ENCODE measurements at places on chromosomes 1 and 21.

- DNase-seq, result peak; percentile 14
Observed at GRCh38 chr1:54671985-54672608, 30.5 kb downstream of the MROH7 start.

GRCh38 chr1:42419126-42419821 is 36.5 kb downstream of the ZMYND12 start:
- no peak for DNase-seq

DNA sequence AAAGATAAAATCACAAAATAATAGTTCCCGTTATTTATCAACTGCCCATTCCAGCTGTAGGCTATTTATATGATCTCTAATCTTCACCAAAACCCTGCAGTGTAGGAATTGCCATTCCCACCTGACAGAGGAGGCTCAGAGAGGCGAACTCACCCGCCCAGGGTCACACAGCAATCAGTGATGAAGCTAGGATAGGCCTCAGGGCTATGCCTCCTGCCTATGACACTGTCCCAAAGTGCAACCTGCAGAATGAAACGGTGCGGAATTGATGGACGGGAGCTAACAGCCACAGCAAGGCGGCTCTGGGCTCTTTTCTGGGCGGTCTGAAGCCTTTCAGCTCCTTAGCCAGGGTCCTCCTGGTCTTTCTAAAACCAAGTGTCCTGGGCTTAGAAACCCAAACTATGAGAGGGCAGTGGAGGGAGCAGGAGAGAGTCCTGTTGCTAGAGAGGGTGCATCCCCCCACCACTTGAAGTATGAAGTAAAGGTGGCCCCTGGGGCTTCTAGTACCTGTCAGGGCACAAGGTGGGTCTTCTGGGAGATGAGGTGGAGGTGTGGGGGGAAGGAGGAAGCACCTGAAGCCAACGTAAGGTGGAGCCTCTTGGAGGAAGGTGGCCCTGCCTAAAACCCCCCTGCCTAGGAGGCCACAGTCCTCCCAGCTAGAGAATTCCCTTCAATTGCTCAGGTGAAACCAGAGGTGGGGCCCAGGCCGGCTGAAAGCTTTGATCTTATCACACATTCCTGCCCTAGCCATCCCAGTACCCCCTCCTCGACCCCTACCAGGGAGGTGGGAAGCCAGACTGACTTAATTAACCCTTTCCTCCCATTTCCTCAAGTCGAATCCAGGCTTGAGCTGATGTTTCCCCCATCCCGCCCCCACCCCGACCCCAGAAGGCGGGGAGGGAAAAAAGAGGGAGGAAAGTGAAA is 14.8 kb downstream of the HSPG2 start:
- DNase-seq, result no peak

- DNase-seq, result no peak
Observed at GRCh38 chr1:31036749-31037500, 28.6 kb downstream of the PUM1 start.

GRCh38 chr21:18877917-18878316 is 474.3 kb upstream of the TMPRSS15 start:
- no peak for DNase-seq

- no peak for DNase-seq
Observed at GRCh38 chr1:119327450-119328155, 41.0 kb upstream of the HAO2 start.

DNA sequence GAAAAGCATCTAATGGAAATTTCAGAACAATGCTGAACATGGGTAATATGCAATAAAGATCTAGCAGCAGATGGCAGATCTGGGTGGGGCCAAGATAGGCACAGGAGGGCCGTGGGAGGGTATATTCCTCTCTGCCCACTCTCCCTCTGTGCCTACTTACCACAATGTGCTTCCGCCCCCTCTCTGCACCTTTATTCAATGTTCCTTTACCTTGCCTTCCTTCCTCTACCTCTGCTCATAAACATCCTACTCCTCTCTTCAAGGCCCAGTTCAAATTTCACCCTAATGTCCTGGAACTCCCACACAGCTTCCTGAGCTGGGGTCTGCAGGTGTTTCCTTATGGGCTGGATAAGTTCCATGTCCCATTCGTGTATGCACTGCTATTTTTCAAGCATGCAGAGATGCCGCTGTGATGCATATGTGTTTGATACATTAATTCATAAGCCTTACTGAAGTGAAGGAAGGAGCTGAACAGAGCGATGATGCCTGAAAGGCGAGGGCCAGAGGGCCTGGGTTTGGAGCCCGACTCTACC is 65.6 kb upstream of the EDEM3 start:
- no peak for DNase-seq

- DNase-seq, result no peak
Observed at GRCh38 chr21:28196981-28197380, 795.7 kb downstream of the LTN1 start.

GRCh38 chr1:24322470-24323177 is 3.5 kb downstream of the GRHL3 start:
- no peak for DNase-seq

DNA sequence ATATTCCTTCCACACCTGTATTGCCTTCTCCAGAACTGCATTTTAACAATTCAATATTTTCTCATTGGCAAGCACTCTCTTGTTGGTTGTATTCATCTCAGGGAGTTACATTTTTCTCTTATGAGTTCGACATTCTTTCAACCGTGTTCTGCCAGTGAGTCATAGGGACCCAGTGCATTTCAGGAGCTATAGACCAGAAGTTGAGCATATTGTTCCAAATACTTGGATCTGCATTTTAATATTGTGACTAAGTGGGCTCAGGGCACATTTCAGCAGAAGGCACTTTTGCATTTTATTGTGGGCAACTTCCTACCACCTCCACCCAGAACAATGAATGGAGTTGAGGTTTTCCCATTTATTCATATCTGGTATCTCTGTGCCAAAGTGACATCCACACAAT is 132.8 kb downstream of the TNFSF18 start:
- DNase-seq, result no peak

DNA sequence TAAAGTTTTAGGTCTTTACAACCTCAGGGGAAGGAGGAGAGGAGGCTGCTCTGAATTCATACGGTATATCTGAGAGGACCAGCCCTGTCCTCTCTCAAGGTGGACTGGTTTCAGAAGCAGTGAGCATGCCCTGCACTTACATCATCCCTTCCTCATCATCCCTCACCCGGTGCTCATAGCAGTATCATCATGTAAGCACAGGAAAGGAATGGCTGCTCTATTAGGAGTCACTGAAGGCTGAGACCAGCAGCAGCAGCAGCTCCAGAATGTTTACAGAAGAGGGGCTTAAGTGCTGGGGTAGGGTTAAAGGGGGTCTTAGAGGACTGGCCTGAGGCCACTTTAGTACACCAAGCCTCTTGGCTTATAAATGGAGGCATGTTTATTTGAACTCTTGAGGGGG is 185.9 kb downstream of the AK5 start:
- no peak for DNase-seq

DNA sequence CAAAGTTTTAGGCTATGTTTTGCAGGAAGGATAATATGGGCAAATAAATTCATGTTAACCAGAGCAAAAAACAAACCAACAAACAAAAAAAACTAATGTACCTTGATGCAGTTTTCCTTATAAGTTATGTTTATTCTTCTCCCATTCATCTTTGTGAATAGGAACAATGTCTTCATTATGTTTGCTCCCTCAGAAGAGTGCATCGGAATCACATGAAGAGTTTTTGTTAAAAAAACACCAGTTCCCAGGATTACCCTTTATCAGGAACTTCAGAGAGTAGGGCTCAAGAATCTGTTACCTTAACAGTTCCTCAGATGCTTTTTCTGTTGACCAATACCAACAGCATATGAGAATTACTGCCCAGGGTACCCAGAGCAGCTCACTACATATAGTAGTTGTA is 14.6 kb upstream of the PRRC2C start:
- DNase-seq, result no peak

GRCh38 chr1:101757985-101758384 is 238.7 kb downstream of the OLFM3 start:
- DNase-seq, result no peak

DNA sequence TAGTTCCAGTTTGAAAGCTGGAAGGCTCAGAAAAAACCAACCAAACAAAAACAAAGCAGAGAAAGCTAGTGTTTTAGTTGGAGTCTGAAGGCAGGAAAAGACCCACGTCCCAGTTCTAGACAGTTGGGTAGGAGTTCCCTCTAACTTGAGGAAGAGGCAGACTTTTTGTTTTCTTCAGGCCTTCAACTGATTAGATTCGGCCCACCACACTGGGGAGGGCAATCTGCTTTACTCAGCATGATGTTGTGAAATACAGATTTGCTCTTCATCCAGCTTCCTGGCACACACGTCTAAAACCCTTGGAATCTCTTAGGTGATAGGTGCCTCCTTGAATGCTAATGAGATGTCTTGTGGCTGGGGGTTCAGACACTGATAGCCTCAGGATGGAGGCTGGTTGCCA is 49.1 kb upstream of the CSF3R start:
- no peak for DNase-seq

DNA sequence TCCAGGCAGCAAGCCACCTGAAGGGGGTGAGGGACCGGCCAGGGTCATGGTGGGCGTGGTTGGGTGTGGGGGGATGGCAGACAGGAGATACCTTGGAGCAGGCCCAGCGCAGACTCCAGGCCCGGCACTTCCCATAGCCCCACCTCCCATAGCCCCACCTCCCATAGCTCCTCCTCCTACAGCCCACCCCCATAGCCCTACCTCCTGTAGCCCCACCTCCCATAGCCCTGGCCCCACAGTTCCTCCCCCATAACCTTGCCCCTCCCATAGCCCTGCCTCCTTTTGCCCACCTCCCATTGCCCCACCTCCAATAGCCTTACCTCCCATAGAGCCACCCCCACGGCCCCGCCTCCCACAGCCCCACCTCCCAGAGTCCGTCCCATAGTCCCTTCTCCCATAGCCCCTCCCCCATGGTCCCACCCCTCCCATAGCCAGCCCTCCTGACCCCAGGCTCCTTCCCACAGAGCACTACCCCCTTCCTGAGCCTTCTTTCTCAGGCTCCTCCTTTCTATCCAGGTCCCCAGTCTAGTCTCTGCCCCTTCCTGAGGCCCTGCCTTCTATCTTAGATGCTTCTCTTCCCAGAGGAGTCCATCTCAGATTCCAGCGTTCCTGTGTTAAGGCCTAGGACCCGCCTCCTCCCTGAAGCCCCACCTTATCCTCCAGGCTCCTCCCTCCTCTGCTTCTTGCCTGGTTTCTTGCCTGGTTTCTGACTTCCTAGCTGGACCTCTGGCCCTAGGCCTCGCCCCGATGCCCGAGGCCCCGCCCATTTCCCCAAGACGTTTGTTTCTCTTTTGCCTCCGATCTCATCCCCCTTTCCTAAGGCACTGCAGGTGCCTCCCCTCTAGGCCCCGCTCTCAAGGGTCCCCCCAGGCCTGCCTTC is 46.8 kb downstream of the PTPRU start:
- DNase-seq, result no peak

- no peak for DNase-seq
Observed at GRCh38 chr1:31977385-31978131, 36.1 kb upstream of the KHDRBS1 start.

GRCh38 chr1:173870252-173871075 is 2.3 kb downstream of the ZBTB37 start:
- no peak for DNase-seq

DNA sequence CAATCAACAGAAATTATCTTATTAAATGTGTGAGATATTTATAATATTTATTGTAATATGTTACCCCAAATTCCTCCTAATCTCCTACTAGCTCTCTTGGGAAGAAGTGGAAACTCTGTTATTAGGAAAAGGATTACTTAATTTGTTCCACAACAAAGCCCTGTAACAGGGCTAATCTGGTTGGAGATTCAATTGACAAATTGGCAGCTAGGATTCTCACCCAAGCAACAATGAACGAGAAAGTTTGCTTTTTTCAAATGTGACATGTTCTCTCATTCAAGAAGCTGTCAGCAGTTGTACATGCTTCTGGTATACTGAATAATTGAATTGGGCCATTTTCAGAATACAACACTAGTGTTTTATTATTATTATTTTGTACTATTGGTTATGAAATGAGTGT is 367.9 kb upstream of the ADGRL4 start:
- DNase-seq, result no peak

DNA sequence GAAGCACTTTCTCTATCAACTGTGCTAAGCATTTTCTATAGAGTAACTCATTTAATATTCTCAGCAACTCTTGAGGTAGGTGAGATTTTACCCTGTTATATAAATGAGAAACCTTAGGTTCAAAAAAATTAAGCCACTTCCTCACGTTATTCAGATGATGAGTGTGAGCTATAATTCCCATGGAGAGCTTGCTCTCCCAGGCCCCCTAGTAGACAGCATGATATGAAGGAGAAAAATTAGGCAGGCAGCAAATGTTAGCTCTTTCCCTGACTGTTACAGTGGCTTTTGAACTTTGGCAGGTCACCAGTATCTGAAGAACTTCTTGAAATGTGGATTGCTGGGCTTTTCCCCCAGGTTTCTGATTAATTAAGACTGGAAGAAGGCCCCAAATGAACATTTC is 753.1 kb downstream of the NCAM2 start:
- no peak for DNase-seq

DNA sequence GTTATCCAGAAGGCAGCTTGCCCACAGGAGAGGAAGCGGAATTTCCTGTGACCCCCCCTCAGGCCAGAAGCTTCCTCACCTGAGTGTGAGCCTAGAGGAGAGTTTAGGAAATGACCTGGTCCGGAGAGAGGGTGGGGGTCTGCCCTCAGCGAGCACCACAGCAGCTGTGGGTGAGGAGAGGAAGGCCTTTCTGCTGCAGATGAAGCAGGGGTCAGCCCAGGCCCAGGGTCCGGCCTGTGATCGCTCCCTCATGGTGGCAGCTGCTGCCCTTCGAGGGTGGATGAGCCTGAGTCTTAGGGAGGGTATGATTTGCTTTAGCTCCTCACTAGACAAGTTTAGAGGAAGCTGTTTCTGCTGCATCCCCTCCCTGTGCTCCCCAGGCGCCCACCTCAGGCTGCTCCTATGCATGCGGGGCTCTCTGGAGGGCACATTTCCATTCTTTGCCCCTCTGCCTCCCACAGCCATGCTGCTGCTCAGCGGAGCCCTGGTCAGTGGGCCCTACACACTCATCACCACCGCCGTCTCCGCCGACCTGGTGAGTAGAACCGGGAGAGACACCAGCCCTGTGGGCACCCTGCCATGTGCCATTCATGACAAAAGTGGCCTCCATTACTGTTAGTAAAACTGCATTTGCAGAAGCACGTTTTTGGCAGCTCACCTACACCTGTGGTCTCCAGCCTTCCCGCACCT is 53.0 kb downstream of the SLC37A1 start:
- no peak for DNase-seq

DNA sequence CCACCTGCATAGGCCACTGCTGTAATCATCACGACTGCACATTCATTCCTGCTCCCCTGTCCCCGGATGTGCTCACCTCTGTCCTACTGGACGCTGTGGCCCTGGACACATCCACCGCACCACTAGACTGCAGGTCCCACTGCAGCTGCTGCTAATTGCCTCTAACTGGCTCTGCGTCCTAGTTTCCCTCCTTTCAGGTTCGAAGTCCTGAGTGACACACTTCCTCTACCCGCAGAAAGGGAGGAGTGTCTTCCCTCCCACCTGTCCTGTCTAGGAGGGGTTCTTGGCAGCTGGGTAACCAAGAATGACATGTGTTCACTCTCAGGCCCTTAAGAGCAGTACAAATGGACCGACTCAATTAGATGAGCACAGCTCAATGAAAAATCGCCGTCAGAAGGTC is 40.5 kb upstream of the ITPKB start:
- DNase-seq, result no peak

GRCh38 chr1:77322061-77322900 is 40.5 kb downstream of the AK5 start:
- DNase-seq, result no peak
